ENCODE measurements at places on chromosomes 12 and 14.

- no peak for DNase-seq
Measured at GRCh38 chr12:10191865-10192264, 13.0 kb downstream of the TMEM52B start.

- no peak for DNase-seq
Measured at GRCh38 chr14:60631842-60632241, 17.4 kb downstream of the SIX1 start.

DNA sequence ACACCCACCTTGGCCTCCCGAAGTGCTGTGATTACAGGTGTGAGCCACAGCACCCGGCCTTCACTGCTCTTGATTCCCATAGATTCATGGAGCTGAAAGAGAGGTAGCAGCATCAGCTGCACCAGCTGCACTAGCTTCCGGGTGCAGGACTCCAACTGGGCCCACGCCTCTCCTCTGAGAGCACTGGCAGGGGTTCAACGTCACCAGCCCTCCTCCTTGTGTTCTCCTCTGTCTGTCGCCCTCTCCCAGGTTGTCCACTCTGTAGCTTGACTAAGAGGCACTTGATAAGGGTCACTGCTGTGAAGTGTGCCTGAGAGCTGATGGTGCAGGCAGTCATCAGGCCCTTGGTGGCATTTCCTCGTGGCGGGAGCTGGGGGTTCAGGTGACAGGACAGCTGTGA lies 28.3 kb downstream of the MLXIP start:
- no peak for DNase-seq

- DNase-seq: no peak
Measured at GRCh38 chr14:96799489-96800054, 2.4 kb downstream of the VRK1 start.

DNA sequence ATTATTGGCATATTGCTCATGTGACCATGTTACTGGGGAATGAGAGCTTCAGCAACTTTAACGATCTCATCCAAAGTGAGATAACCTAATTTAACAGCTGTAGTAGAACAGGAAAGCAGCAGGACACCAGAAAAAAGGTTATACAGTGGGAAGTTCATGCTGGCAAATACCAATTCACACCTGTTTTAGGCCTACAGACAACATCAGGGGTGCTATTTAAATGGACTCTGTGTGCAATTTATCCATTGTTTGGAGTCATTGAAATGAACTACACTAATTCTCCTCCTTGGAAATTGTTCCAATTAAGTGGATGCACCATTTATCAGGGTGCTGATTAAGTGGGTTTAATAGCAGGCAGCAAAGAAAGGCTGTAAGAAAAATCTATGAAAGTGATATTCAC lies 424.4 kb upstream of the LMO3 start:
- no peak for DNase-seq

GRCh38 chr12:49821373-49822287 lies 6.6 kb downstream of the NCKAP5L start:
- DNase-seq: no peak

- peak; percentile 16 for DNase-seq
Measured at GRCh38 chr14:72801836-72802587, 91.9 kb downstream of the DPF3 start.

DNA sequence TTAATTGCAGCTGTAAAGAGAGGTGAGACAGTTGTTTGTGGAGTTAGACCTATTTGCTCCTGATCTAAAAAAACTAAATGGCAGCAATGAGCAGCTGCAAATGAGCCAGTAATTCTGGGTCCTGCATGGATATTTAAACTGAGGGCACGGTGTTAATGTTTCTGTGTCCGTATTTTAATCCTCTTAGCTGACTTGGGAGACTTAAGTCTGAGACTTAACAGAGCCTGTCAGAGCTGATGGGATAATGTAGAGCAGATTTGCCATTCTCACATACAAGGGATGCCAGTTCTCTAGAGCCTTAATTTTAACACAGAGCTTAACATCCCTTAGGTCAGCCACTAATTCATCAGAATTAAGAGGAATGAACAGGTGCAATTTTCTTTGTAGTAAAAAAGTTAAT lies 178.6 kb upstream of the PDE3A start:
- peak; percentile 60 for DNase-seq

DNA sequence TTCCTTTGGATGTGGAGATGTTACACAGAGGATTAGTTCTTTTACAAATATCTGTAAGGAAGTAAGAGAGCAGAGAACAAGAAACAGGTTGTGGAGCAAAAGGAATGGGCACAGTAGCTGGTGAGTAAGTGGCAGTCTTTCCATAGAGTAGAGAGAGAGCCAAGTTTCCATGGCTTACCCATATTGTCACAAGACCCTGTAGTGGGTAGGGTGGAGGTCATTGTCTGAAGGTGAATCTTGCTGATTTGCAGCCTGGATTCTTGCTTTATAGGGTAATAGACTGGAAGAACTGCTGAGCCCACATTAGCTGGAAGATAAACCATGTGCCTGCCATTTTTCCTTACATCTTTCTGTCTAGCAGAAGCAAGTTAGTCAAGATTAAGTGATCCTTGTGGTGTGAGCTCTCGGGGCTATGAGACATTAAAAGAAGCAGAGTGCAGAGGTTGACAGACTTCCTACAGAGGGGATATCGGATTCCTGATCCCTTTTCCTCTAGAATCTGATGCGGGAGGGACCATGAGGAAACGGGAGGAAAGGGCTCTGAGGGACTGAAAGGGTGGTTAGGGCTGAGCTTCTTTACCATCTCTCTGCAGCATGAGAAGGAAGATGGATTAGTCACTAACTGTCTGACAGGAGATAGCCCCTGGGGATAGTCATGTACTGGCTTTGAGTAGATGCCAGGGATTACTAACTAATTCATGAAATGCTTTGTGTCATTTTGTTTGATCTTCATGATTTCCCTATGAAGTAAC lies 44.0 kb upstream of the LRTM2 start:
- peak; percentile 76 for DNase-seq

- DNase-seq: peak; percentile 86
Measured at GRCh38 chr12:55707841-55708694, at the start of gene ITGA7. Gene ITGA7 (minus strand): TSS chr12:55707904. CDS start chr12:55707682, 222 bp downstream.

DNA sequence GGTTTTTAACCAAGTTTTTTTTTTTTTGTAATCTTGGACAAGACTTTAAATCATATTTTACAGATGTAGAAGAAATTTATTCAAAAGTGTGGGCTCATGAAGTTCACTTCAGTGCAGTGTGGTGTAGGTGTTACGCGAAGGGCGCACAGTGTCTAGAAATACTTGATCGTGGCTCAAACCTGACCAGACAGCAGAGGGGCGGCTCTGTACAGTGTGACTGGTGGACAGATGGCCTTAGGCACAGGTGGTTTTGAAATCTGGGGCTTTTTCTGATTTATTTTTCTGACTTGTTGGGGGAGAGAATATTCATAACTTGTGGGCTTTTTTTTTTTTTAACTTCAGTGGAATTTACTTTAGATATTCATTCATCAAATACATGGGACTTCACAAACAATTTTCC lies 179.2 kb downstream of the PELI2 start:
- no peak for DNase-seq

All from D341Med (cell line).